CD4-positive, alpha-beta T cell (primary cell): ENCODE measurements at places on chromosomes 11 and 22.

- no peak for DNase-seq
Observed at GRCh38 chr11:123055191-123055901, 6.6 kb downstream of the HSPA8 start.

GRCh38 chr11:122140500-122140899, 24.5 kb upstream of the BLID start:
- no peak for DNase-seq

GRCh38 chr11:132623511-132623910, 908.8 kb downstream of the OPCML start:
- no peak for DNase-seq

- no peak for DNase-seq
Observed at GRCh38 chr11:14081581-14082231, 119.2 kb downstream of the SPON1 start.

GRCh38 chr11:44955015-44955738, 4.5 kb upstream of the TP53I11 start:
- peak; percentile 53 for DNase-seq

DNA sequence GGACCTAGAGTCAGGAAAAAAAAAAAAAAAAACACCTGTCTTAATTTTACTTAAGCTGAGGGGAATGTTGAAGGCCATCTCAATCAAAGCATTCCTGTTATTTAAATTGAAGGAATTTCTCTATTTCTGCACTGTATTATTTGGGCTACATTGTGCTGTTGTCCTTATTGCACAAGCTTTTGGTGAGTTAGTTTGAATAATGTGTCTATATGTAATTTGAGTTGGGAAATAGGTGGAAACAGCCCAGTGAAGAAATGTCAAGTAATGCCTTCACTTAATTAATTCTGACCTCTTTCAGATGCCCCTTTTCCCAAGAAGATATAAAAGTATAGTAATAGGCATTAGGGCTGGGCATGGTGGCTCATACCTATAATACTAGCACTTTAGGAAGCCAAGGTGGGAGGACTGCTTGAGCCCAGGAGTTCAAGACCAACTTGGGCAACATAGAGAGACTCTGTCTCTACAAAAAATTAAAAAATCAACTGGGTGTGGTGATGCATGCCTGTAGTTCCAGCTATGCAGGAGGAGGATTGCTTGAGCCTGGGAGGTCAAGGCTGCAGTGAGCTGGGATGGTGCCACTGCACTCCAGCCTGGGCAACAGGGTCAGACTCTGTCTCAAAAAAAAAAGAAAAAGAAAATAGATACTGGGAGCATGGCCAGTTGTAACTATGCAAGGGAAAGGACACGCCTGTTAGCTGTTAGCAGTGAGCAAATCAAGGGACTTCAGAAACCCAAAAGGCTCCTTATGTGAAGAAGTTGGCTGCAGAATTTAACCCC, 34.9 kb downstream of the OR10A6 start:
- DNase-seq, result no peak

DNA sequence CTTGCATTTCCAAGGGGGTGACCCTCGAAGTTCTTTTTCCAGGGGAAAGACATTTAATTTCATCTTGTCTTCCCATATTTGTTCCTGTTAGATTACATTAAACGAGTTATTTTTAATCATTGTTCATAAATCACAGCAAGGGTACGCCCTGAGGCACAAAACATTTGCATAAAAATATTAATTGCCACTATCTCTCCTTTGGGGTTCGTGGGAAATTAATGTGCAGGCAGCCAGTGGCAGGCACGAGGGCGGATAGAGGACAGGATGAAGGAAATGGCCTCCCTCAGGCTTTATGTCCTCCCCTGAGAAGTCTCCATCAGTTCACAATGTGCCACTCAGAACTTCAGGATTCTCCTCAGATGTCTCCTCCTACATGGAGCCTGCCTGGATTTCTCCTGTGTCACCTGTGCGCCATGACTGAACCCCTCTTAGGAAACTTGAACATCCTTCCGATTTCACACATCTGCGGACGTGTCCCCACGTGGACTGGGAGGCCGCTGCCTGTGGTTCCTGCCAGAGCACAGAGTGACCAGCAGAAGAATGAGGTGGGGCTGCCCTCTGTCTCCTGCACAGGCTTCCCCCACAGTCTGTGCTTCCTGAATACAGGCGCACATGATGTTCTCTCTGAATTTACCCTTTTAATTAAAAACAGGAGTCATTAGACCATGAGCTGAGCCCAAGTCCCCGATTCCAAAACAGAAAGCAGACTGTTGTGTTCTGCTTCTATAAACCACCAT, 1085.9 kb downstream of the TBC1D22A start:
- no peak for DNase-seq

GRCh38 chr22:29707010-29707409, 12.8 kb upstream of the CABP7 start:
- DNase-seq, result no peak

- no peak for DNase-seq
Observed at GRCh38 chr11:539971-540481, 2.7 kb downstream of the LRRC56 start.

GRCh38 chr11:34468209-34468841, 29.6 kb downstream of the CAT start:
- peak; percentile 13 for DNase-seq

DNA sequence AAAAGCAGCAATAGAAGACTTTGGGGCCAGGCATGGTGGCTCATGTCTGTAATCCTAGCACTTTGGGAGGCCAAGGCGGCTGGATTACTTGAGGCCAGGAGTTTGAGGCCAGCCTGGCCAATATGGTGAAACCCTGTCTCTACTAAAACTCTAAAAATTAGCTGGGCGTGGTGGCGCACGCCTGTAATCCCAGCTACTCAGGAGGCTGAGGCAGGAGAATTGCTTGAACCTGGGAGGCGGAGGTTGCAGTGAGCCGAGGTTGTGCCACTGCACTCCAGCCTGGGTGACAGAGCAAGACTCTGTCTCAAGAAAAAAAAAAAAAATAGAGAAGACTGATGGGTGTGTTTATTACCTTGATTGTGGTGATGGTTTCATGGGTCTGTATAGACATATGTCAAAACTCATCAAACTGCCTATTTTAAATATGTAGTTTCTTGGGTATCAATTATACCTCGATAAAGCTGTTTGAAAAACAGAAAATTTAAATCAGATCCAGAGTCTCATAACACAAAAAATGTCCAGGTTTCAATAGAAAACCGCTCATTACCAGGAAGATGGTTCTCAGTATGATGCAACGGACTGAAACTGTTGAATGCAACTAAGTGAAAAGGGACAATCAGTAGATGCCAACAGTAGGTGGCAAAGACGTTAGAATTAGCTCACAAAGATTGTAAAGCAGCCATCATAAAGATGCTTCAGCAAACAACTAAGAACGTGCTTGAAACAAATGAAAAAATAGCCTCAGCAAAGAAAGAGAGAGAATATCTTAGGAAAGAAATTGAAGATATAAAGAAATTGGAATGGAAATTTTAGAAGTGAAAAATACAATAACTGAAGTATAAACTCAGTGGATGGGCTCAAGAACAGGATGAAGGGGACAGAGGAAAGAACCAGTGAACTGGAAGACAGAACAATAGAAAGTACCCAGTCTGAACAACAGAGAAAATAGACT, 33.1 kb upstream of the SEPTIN5 start:
- DNase-seq, result no peak

DNA sequence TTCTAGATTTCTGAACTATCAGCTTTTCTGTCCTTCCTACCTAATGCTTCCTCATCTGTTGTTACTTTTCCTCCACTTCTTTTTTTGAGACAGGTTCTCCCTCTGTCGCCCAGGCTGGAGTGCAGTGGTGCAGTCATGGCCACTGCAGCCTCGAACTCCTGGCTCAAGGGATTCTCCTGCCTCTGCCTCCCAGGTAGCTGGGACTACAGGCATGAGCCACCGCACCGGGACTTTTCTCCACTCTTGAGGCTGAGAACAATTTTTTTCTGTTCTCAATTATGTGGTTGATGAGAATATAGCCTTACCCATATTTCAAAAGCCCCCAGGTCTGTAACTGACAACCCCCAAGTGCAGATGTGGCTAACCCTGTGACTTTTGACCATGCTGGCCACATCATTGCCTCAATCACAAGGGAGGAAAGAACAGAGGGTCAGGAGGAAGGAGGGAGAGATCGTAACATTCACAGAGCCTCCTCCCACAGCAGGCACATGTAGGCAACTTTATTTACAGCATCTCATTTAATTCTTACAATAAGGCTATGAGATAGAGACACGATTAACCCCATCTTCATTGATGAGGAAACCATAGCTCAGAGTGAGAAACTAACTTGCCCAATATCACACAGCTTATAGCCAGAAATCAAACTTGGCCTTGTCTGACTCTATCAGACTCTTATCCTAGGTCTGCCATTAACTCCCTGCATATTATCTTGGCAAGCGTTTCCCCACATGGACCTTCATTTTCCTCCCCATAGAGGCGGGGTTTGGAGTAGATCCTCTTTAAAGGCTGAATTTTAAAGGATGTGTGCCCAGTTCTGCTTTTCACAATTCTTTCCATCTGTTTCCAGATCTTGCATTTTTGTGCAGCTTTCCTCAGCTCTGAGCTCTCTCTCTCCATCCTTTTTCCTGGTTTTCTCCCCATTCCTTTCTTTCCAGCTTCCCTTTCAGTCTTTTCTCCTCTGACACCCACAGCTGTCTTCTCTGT, 9.6 kb downstream of the POU2F3 start:
- no peak for DNase-seq

- peak; percentile 50 for DNase-seq
Observed at GRCh38 chr22:22357024-22357883, 112.7 kb downstream of the VPREB1 start.

DNA sequence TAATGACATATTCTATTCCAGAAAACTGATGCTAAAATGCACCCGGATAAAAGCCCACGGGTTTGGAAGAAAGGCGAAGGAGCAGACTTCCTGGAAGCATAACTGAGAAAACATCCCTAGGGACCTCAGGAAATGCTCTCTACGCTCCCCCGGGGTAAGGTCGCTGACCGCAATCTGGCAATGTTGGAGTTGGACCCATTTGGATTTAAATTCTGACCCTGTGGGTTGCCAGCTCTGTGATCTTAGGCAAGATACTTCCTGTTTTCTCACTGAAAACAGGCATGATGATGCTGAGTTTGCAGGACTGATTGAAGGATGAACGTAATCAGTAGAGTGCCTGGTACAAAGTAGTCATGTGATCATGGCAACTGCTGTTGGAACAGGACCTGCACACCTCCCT, 1054.0 kb downstream of the NTM start:
- DNase-seq, result no peak

GRCh38 chr11:100833276-100833675, 146.2 kb downstream of the ARHGAP42 start:
- DNase-seq, result no peak

DNA sequence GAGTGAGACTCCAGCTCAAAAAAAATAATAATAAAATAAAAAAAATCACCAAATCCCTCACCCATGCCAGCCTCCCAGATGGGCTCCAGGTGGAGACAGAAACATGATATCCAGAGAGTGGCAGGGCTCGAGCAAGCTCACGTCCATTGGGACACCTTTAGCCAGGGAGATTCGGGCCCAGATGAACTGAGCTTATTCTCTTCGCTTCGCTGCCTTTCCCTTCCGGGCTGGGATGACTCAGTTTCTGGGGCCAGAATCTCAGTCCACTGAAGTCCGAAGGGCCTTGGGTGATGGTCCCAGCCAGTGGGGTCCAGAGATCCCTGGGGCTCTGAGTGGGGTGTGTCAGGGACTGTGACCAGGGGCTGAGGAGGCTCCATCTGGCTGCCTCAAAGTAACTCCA, 23.0 kb upstream of the MYEOV start:
- DNase-seq, result no peak

- no peak for DNase-seq
Observed at GRCh38 chr11:134668076-134668475, 256.0 kb upstream of the B3GAT1 start.
